ENCODE measurements at places on chromosomes 4 and X.

- no peak for DNase-seq
These were observed 131.7 kb downstream of the CLCN4 start for GRCh38 chrX:10288373-10288975.

DNA sequence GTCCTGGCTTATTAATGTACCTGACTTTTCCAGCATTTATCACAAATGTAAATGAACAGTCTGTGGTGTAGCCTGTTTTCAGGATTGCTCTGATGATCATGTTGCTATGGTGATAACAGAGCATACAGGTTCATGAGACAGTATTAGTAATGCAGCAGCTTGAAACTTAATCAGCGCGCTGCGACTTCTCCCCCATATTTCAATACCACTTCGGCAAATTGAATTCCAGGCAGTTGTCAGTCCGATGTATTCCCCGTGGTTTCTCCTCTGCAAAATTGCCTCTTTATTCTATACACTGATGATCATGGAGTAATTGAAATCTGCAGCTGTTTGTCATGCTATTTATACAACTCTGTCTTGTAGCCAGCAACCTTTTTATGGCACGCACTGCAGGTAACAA is 239.3 kb downstream of the C4orf33 start:
- DNase-seq, result no peak

- peak; percentile 95 for DNase-seq
These were observed 306.3 kb downstream of the ANK2 start for GRCh38 chr4:113355550-113356371.

- peak; percentile 33 for DNase-seq
These were observed 803.6 kb downstream of the GLUD2 start for GRCh38 chrX:121851033-121851432.

GRCh38 chrX:84248226-84248625 is 60.2 kb upstream of the RPS6KA6 start:
- DNase-seq, result peak; percentile 7

DNA sequence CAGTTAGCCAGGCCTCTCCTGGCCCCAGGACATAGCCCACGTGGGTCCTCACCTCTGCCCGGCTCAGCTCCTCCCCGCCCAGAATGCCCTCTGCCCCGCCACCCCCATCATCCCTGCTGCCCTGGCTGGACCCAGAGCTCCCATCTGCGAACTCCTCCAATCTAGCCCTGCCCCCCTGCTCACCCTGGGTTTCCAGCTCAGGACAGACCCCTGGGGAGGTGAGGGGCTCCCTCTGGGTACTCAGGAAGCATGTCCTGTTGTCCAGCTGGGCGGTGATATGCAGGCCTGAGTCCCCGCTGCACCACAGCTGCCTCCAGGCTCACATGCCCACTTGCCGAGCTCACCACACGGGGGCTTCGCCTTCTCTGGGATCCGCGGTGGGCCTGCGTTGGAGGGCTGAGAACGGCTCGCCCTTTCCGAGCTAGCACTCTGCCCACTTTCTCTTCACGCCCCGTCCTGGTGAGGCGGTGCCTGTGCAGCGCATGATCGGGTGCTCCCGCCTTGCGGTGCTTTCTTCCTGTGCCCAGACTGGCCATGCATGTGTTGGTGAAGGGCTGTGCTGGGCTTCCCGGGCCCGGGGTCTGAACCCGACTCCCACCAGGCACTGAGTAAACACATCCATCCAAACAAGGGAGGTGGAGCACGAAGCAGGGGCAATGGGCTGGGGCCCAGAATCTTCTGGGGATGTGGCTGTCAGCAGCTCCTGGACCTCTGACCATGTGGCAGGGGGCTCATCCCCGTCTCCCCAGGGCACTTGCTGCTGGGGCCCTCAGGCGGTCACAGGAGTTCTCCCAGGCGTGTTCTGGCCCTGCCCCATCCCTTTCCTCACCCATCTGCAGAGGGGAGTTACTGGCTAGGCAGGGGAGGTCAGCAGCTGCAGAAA is 74.3 kb downstream of the RGS12 start:
- no peak for DNase-seq

DNA sequence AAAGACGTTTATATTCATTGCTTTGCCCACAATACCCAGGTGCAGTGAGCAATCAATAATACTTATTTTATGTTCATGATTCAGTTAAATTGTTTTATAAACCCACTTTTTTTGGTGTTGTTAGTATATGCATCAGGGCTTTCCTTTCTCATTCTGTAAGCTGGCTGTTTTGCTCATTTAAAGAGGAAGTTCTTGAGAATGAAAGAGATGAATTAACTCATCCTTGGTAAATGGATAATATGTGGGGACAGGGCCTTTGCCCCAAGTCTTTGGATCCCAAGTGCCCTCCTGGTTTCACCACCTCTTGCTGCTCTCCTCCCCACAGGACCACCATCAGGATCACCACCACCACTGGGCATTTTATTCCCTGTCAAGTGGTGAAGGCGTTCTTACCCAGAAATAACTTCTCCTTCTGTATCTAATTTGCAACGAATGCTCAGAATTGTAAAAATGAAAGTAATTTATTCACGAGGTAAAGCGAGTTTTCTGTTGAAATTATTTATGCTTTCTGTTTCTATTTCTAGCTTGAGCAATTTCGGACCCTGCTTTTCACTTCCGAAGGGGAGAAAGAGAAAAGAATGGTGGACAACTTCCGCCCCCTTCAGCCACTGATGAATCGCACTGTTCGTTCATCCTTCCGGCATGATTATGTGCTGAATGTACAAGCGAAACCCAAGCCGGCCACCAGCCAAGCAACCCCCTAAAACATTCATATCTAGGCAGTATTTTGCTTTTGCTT is 8.2 kb upstream of the ZRSR2 start:
- no peak for DNase-seq

GRCh38 chrX:3811331-3812311 is 98.2 kb upstream of the PRKX start:
- peak; percentile 47 for DNase-seq

DNA sequence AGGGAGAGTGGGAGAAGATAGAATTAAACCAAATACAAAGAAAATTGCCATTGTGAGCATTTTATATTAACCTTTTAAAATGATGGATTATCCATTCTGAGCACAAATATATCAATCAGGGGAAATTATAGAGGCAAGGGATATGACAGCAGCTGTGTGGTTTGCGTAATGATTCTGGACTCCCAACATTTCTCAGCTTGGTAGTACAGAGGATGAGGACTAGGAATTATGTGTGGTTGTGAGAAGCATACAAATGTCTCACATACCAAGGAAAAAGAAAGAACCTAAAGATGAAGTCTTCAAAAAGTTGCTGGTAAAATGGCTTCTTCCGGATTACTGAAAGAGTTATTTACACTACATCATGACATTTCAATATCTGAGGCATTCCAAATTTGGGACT is 674.6 kb upstream of the NR3C2 start:
- DNase-seq, result no peak

DNA sequence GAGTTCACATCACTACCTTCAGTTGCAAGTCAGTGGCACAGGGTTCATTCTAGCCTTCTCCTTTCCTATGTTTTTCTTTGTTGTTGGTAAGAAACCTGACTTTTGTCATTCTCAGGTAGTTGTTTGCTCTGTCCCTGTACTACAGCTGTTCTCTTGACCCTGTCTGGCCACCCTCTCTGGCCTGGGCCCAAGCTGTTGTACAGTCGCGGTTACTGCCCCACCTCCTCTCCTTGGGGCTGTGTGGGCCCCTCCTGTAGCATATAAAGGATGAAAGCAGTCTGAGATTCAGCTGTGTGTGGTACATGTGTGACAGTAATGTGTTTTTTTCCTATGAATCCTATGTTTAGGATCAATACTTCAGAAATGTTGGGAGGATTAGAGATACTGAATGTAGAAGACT is 12.5 kb downstream of the MOB1B start:
- DNase-seq, result no peak

DNA sequence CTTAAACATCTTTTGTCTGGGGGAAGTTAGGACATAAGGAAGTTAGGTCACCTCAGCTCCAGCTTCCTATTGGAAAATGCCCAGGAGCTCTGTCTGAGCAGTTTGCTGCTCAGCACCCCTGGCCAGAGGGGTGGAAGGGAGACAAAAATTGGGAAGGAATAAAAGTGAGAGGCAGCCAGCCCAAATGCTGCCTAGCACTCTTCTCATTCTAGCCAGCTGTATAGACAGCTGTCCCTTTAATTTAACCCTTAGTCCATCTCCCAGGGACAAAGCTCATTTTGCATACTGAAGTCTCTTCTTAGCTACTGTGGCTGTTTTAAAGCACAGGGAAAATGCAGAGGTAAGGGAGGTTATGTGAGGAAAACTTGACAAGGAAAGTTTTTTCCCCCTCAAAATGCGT is 89.5 kb upstream of the CITED1 start:
- peak; percentile 18 for DNase-seq

DNA sequence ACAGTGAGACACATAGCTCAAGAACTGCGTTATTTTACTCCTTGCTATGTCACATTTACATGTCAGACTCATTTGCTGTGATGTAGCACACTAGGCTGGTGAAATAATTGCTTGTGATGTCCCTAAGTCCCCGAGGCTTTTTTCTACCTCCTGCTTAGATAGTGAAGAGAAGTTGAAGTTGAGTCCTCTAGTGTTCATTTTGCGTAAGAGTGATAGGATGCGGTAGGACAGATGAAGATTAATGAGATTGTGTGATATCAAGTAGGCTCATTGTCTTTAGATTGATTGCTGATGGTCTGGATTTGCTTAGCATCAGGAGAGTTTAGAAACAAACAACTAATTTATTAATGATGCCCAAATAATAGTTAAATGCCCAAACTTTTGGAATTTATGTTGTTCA is 173.6 kb upstream of the NUDT6 start:
- peak; percentile 36 for DNase-seq

DNA sequence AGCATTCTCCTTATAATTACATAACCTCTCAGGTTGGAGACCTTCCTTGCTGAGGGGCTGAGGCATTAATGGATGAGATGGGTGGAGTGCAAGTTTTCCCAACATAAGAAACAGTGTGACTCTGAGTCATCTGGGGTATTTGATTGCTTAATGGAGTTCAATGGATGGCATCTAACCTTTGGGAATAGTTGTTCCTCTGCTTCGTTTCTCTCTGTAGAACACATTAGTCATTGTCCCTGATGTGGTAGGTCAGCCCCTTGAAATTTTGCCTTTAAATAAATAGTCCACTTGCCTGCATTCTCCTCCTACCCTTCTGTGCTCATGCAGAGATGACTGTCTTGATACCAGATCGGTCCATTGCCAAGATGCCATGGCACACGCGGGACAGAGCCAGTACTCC is 38.6 kb downstream of the SLITRK2 start:
- DNase-seq, result no peak

DNA sequence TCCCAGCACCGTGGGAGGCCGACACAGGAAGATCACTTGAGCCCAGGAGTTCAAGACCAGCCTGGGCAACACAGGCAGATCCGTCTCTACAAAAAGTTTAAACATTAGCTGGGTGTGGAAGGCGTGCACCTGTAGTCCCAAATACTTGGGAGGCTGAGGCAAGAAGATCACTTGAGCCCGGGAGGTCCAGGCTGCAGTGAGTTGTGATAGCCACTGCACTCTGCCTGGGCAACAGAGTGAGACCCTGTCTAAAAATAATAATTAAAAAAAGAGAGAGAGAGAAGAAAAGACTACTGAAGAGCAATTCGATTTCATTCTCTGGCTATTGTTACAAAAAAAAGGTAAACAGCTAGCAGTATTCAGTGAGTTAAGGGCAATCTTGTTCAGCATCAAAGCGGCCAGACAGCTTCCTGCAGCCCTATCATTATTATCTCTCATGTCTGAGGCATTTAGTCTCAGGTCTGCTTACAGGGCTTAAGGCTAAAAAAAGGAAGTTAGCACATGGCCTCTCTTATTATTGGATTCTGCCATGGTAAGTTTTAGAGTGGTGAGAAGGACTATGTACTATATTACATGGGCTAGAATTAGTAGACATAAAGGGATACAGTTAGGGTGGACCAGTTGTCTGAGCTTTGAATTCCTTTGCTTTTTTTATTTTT is 37.9 kb downstream of the ARHGEF6 start:
- no peak for DNase-seq

DNA sequence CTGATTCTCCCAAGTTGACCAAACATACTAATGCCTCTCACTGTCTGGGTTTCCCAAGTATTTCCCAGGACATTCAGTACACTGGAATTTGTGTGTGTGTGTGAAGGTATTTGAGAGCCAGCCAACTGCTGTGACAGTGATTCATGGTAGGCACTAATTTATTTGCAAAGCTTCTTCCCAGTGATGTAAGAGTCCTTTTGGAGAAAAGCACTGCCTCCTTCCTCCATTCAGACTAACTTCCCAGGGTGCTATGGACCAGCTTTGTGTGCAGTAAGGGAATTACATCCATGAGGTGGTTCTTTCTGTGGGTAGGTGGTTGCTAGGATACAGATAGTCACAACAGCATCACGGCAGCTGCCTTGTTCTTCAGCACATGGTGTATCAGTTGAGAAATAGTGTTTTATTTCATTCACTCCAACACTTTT is 8.7 kb downstream of the EGF start:
- peak; percentile 84 for DNase-seq

DNA sequence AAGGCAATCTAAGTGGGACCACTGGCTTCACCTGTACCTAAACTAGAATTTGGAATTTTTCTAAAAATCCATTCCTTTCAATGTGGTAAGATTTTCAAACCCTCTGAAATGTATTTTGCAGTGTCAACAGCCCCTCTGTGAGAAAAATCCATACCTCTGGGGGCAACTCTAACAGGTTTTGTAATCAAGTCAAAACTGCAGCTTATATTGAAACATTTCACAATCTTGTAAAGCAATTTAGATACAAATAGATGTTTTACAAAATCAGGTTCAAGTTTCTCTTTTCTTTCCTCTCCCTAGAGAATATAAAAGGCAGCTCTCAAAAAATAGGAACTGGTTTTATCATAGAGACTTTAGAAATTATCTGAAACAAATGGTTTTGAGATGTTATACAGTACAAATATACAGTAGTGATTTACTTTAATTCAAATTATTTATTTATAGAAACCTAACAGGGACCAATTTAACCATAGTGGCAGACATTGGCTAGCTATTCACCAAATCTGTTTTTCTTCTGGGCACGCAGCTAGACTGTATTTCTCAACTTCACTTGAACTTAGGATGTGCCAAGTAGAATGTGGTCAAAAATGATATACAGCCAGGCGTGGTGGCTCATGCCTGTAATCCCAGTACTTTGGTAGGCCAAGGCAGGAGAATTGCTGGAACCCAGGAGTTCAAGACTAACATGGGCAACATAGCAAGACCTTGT is 36.3 kb upstream of the SPINK2 start:
- DNase-seq, result no peak

- no peak for DNase-seq
These were observed 173.4 kb downstream of the SCFD2 start for GRCh38 chr4:53192496-53192895.

GRCh38 chrX:22366166-22366702 is 93.5 kb downstream of the CBLL2 start:
- peak; percentile 20 for DNase-seq

- DNase-seq, result peak; percentile 90
These were observed 84.0 kb downstream of the WWC2 start for GRCh38 chr4:183182873-183183725.

DNA sequence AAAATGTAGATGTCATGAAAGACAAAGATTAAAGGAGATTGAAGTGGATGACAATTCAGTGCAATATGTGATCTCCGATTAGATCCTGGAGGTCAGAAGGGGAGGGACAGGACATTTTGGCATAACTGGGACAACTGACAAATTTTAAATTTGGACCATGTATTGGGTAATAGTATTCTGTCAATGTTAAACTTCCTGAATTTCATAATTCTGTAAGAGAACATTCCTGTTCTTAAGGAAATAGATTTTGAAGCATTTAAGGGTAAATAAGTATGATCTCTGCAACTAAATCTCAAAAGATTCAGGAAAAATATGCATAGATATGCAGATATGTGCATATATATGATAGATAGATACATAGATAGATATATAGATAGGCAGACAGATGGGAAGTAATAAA is 11.0 kb downstream of the ODAPH start:
- DNase-seq, result no peak
